ENCODE measurements at places on chromosomes 5 and 9.

- no peak for DNase-seq
Measured at GRCh38 chr5:31954091-31954490, 220.0 kb downstream of the GOLPH3 start.

DNA sequence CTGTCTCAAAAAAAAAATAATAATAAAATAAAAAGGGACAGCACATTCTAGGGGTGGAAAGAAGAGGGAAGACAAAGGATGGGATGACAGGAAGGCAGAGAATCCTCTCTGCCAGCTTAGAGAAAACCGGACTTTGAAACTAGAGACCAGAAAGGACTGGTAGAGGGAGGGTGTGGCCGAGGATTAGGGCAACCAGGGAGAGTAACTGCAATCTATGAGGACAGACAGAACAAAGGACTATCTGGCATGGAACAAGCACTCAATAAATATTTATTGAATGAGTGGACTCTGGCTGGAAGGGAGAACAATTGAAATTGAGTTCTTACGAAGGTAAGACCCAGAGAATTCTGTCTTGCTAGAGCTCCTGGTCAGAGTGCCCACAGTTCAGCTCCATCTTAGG lies 2.4 kb downstream of the GBA2 start:
- DNase-seq = no peak

DNA sequence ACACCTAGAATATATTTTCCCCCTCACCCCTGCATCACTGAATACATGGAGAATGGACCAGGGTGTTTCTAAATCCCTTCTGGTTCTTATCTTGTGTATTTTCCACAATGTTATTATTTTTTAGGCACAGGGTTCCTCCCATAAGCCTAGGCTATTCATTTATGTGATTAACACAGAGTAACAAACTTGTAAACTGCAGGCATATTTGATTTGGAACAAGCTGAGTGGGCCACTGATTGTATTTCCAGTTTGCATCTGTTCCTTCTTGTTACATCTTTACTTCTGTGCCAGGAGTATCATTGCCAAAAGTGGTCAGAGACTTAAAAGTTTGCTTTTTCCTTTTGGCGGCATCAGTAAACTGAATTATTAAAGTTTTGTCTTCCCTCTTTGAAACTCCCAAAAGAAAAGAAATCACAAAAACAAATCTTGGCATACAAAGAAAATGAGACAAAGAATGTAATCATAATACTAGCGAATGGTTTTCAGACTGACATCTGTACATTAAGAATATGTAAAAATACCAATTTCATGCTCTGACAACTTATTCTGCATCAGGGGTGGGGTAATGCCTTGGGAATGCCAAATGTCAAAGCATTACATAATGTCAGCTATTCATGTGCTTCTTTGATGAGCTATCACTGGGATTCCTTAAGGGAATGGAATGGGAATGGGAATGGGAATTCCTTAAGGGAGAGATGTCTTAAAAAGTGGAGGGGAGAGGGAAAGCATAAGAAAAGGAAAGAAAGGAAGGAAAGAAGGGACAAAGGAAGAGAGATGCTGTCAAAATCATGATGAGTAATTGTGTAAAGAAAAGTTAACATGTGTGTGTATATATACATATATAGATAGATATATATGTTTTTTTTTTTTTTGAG lies 22.2 kb upstream of the PAX5 start:
- DNase-seq = no peak

DNA sequence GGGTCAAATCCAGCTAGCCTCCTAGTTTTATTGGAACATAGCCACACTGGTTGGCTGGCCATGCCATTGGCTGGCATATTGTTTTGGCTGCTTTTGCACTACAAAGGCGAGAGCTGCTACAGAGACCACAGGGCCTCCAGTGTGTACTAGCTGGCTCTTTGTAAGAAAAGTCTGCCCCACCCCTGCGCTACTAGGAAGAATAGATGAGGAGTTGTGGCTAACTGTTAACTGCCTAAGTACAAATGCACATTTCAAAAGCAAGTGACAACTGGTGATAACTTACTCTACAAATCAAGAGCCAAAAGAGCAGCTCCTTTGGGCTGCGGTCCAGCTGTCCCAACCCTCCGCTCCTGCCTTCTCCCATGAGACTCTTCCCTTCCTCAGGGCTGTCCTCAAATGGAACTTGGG lies 63.9 kb downstream of the SERINC5 start:
- DNase-seq = no peak

GRCh38 chr5:62413711-62414110 lies 1.1 kb downstream of the IPO11 start:
- no peak for DNase-seq

DNA sequence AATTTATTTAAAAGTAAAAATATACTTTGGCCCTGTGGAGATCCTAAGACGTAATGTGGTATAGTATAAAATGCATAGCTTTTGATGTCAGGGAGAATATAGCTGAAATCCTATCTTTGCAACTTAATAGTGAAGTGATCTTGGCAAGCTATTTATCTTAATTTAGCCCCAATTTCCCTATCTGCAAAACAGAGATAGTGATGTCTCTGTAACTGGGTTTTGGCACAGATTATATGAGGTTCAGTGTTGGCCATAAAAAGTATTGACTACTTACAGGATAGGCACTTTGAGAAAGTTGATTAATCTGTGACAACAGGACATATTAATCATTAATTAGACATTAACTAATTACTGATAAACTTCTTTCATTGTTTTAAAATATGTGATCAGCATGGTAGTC lies 89.2 kb downstream of the ISL1 start:
- DNase-seq = no peak

DNA sequence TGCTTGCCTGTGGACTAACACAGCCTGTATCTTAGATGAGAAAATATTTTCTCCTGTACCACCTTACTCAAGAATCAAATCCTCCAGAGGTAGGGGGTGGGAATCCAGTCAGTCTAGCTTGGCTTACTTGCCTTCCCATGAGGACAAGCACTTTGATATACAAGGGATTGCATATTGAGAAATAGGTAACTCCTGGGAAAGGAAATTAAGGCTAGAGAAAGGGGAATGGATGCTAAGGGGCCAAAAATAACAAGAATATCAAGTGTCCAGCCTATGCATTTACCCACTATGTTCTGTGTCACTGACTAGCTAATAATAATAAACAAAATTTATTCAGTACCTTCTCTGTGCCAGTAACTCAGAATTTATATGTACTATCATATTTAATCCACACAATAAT lies 21.4 kb upstream of the SNX2 start:
- no peak for DNase-seq

DNA sequence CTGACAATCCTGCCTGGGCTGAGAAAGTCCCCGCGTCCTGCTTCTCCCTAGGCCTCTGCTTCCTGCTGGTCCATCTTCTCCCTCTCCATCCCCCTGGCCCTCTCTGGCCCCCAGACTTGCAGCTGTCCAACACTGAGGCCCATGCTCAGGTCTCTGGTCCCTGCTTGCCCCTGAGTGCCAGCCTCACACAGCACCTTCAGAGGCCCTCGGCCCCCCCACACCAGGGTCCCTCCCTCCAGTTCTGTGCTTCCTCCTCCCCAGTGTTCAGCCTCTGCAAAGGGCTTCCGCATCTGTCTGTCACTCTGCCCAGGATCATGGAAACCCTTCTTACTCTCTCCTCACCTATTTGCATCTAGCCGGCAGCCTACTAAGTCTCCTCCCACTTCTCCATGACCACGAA lies 62.4 kb upstream of the CTSL start:
- no peak for DNase-seq

DNA sequence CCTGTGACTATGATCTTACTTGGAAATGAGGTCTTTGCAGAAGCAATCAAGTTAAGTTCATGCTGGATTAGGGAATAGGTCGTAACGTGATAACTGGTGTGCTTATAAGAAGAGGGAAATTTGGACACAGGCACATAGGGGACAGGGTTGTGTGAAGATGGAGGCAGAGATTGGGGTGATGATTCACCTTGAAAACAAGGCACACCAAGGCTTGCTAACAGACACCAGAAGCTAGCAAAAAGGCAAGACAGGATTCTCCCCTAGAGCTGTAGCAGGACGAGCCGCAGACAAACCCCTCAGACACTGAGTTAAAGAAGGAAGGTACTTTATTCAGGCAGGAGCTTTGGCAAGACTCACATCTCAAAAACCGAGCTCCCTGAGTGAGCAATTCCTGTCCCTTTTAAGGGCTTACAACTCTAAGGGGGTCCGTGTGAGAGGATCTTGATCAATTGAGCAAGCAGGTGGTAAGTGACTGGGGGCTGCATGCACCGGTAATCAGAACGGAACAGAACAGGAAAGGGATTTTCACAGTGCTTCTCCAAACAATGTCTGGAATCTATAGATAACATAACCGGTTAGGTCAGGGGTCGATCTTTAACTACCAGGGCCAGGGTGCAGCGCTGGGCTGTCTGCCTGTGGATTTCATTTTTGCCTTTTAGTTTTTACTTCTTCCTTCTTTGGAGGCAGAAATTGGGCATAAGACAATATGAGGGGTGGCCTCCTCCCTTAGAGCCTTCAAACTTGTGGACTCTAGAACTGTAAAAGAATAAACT lies 57.5 kb upstream of the S1PR3 start:
- no peak for DNase-seq

- no peak for DNase-seq
Measured at GRCh38 chr5:150323092-150323491, 20.4 kb upstream of the ARSI start.

DNA sequence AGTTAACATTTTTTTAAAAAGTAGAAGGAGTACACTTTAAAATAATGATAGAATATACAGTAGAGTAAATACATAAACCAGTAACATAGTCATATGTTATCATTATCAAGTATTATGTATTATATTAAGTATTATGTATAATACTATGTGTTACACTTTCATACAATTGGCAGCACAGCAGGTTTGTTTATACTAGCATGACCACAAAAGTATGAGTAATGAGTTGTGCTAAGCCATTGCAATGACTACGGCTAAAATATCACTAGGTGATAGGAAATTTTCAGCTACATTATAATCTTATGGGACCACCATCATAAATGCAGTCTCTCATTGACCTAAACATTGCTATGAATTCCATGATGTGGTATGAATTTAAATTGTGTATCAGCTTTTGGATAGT lies 506.0 kb downstream of the HTR1A start:
- DNase-seq = no peak

- peak; percentile 67 for DNase-seq
Measured at GRCh38 chr9:36036780-36037548, at the start of gene RECK. RECK (plus strand) TSS chr9:36036913; CDS start chr9:36036999, 86 bp downstream.

- no peak for DNase-seq
Measured at GRCh38 chr5:81633891-81634290, 117.0 kb downstream of the SSBP2 start.

DNA sequence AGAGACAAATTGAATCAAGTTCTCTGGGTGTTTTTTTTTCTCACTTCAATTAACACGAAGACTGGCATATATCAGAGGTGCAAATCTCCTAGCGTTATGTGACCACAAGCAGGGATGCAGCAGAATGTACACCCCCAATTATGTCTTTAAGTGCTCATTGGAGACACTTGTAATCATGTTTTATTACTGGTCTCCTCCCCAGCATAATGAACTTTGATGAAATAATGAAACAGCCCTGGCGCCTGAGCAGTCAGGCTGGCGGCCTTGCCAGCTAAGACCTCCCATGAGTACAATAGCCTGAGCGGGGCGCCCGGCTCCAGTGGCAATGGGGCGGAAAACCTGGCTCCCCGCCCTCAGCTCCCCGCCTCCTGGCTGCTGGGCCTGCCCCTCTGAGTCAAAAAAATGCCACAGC lies 209.4 kb upstream of the MSX2 start:
- DNase-seq = peak; percentile 45

GRCh38 chr9:110897943-110898342 lies 140.3 kb downstream of the LPAR1 start:
- DNase-seq = no peak

GRCh38 chr9:89405826-89406225 lies 87.5 kb downstream of the SECISBP2 start:
- no peak for DNase-seq

DNA sequence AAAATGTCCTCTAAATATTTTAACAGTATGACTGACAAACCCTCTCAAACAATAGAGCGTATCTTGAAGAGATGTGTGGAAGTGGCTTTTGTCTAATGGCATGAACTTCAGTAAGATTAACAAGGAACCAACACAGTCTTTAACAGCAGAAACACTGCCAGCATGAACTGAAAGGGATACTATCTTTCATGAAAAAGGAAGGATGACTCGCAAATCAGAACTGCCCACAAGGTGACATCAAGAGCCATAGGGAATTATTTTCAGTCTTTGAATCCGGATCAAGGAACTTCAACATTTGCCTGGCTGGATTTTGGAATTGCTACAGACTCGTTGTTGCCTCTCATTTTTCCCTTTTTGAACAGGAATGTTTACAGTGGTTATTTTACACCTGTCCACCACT lies 5.1 kb upstream of the HEXB start:
- no peak for DNase-seq

DNA sequence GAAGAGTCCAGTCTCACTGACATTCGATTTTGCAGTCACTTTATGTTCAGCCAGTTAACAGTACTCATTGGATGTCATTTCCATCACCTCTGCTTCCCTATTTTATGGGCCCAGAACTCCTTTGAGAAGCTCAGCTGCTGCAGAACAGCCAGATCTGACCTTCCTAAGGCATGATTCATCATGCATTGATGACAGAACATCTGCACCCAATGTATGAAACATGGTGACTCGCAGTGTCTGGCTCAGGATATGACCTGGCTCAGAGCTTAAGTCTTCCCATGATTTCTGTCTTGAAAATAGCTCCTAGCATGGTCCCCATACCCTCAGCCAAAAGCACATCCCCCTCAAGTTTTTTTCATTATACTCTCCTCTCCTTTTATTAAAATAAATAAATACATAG lies 92.6 kb upstream of the TRIM32 start:
- DNase-seq = no peak

DNA sequence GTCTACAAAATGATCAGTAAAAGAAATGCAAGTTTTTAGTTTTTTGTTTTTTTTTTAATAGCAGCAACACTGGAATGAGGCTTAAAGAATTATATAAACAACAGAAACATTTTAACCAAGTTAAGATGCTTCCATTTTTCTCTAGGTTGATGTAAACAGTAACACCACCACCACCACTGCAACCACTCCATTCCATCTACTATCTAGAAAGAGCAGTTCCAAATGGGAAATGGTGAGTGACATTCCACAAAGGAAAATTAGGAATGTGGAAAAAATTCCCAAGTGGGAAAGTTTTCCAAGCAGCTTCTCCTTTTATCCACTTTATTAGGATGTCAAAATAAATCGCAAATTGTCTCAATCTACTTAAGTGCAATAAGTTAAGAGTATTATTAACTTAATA lies 32.6 kb downstream of the SLC38A9 start:
- DNase-seq = no peak

- DNase-seq = no peak
Measured at GRCh38 chr5:42877431-42877830, 65.7 kb upstream of the SELENOP start.

DNA sequence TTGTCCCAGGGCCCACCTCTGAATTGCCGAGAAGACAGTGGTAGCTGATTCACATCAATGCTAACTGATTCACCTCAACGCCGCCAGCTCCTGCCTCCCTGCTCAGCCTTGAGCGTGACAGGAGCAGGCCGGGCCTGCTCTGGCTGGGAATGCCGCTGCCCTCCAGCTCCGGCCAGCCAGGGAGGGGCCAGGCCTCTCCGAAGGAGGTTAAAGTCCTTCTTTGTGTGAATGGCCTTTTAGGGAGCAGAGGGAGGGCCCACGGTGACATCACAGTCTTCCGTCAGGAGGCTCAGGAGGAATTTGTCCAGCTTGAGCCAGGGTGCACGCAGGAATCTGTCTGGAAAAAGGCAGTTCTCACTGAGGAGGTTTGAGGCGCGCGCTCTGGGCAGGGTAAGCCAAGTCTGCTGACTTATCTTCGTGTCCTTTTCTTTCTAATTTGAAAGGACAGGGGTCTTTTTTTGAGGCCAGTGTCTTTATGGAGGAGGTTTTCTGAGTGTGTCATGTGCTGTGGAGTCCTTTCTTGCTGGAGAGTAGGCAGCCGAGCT lies 82.7 kb downstream of the C9orf152 start:
- DNase-seq = no peak

- peak; percentile 23 for DNase-seq
Measured at GRCh38 chr5:146340260-146341081, 1.8 kb downstream of the POU4F3 start.

Data from NCI-H1048 (cell line).